Activated CD4-positive, alpha-beta T cell treated with anti-CD3 and anti-CD28 coated beads, Interleukin-2, amount 10 ng/mL, durations not matched to agents 24 days and 14 days (primary cell): ENCODE measurements at places on chromosomes 1 and 21. TPM values are rescaled to one million over a fixed set of nuclear protein-coding genes. Genes with fewer than 3 reads are reported as not detected.

GRCh38 chr21:37538971-37539590 lies 172.5 kb downstream of the DYRK1A start:
- no peak for DNase-seq

DNA sequence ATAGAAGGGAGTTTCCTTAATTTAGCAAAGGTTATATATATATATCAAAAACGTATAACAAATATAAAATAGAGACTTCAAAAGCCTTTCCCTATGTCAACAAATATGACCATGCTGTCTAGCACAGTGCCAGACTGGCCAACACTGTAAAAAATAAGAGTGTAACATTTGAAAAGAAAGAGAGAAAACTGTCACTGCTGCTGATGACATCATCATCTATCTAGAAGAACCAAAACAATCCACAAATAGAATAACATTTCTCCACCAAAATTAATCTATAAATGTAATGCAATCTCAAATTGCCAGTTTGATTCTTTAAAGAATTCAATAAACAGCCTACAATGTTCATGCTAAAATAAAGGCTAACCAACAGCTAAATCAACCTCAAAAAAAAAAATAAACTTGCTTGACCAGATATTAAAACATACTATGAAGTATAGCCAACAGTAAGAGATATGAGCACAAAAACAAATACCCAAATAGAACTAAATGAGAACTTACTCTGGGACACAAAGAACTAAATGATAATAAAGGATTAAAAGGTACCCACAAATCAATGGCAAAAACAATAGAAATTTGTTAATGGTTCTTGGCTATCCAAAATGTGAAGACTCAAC lies 50.2 kb downstream of the ENAH start:
- no peak for DNase-seq

- no peak for DNase-seq
Measured at GRCh38 chr1:117015724-117016123, 14.2 kb downstream of the CD101 start.

DNA sequence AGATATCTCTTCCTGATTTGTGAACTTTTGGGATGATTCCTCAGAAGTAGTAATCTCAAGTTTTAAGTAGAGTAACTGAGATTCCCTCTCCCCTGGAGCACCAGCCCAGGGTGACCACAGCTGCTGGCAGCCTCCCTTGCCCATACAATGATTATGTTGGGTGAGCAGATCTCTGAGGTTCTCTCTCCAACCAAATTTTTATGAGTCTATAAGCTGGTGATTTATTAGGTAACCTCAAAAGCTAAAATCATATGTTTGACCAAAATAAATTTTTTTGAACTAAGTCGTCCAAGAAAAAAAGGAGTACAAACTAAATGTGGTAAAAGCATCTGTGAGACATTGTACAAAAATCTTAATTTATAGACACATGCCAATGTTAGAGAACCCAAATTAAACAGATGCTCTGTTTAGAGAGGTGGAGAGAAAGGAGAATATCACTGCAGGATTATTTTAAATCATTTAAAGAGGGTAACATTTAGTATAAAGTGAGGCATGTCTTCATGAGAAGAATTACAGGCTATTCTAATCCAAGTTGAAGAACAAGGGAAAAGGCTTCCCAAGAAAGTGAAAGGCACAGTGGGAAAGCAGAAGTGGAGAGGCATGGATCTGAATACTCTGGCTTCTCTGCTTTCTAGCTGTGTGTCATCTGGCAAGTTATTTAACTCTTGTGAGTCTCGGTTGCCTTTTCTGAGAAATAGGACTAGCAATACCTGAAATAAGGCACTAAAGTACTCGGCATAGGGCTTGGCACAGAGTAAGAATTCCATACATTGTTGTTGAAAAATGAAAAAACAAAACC lies 2.5 kb downstream of the AKNAD1 start:
- DNase-seq = no peak

DNA sequence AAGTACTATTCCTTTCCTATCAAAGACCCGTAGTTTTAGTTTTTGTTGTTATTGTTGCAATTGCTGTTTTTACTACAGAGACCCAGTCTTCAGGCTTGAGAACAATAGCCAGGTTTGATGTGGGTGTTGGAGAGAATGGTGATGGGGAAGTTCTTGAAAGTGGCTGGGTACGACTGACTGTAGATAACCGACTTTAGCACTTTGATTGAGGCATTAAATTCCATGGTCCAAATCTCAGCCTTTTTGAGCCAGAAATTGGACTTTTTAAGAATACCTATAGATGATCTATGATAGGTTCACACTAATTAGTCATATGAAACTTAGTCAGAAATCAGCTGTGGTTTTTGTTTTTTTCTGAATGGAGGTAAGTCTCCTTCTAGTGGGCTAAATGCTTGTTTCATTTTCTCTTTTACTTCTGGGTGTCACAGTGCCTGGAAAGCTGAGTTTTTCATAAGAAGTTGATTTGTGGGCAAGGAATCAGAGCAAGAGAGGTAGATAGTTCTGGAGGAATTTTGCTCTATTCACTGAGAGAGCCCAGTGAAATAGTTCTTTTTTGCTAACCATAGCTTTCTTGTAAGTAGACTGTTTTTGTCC lies 2.8 kb downstream of the PPIH start:
- peak; percentile 76 for DNase-seq

Gene TMOD4
- 1.3 and 1.8 TPM in 2 replicates for total RNA-seq

Gene ACKR1
- not detected in 2 replicates for total RNA-seq
